Activated CD4-positive, alpha-beta T cell treated with anti-CD3 and anti-CD28 coated beads for 36 hours (primary cell): ENCODE measurements at places on chromosomes 2 and 18. TPM values are rescaled to one million over a fixed set of nuclear protein-coding genes. Genes with fewer than 3 reads are reported as not detected.

DNA sequence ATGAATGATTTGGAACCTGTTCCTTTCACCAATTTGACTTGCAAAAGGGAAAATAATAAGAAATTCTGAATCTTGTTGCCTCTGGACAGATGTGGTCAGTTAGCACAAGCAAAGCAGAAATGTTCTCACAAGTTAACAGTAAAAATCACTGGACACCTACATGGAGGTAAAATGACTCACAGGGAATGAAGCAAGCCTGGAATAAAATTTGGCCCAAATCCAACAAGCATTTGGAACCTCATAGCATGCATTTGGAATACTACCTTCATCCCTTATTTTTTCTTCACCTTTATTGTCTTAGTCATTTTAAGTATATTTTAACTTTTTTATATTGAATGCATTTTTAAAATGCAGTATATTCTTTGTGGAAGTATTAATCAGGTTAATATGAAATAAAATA, 602.9 kb downstream of the ARHGAP15 start:
- peaks cover 9% of the 10 kb centered on the region for H3K36me3 ChIP-seq
- no peaks in the 10 kb centered on the region for H3K27me3 ChIP-seq
- DNase-seq = no peak
- no peak overlapping the region for H3K27ac ChIP-seq

GRCh38 chr2:30155889-30156658, 9.3 kb downstream of the YPEL5 start:
- no peak for DNase-seq
- peaks cover 52% of the 10 kb centered on the region for H3K4me1 ChIP-seq
- H3K4me3 ChIP-seq = no peak overlapping the region
- peaks cover 30% of the 10 kb centered on the region for H3K36me3 ChIP-seq
- peak overlapping the region; percentile 28 for H3K27ac ChIP-seq
- H3K27me3 ChIP-seq = no peaks in the 10 kb centered on the region

DNA sequence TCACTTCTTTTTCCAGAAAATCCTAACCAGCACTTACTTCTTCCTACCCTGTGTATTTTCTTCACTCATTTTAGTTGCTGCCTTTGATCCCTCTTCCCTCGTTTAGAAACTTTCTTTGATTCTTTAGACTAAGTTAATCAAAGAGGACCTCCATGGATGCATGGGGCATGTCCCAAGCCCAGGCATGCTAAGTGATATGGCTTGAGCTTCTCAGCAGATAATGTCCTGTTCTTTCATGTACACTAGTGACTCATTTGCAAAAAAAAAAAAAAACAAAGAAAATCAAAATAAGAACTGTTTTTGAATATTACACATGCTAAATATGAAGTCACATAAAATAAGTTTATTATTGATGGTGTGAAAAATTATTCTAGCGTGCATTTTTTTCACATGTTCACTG, 800.9 kb downstream of the SATB2 start:
- H3K4me1 ChIP-seq = no peaks in the 10 kb centered on the region
- no peaks in the 10 kb centered on the region for H3K36me3 ChIP-seq
- peaks cover 2% of the 10 kb centered on the region for H3K27me3 ChIP-seq

GRCh38 chr2:50396298-50396631, 635.7 kb downstream of the NRXN1 start:
- H3K4me1 ChIP-seq = no peaks in the 10 kb centered on the region
- H3K27ac ChIP-seq = no peak overlapping the region
- H3K4me3 ChIP-seq = no peak overlapping the region

GRCh38 chr2:38704664-38705063, 38.8 kb downstream of the GALM start:
- H3K27me3 ChIP-seq = no peaks in the 10 kb centered on the region
- H3K4me3 ChIP-seq = no peak overlapping the region
- no peak for DNase-seq
- H3K27ac ChIP-seq = no peak overlapping the region
- H3K36me3 ChIP-seq = peaks cover 37% of the 10 kb centered on the region

- H3K27ac ChIP-seq = no peak overlapping the region
- no peaks in the 10 kb centered on the region for H3K36me3 ChIP-seq
- no peaks in the 10 kb centered on the region for H3K27me3 ChIP-seq
- H3K4me1 ChIP-seq = no peaks in the 10 kb centered on the region
- no peak for DNase-seq
These were observed 34.1 kb downstream of the TFPI start for GRCh38 chr2:187520121-187520624.

DNA sequence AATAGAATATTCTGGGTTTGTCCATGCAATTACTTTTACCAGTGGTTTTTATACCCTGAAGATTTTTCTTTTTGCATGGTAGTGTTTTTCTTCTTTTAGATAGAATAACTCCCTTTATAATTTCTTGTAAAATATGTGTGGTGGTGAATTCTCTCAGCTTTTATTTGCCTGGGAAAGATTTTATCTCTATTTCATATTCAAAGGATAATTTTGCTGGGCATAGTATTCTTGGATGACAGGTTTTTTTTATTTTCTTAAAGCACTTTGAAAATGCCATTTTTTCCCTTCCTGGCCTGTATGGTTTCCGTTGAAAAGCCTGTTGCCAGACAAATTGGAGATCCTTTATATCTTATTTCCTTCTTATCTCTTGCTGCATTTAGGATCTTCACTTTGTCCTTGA, 113.5 kb downstream of the MYO3B start:
- H3K36me3 ChIP-seq = no peaks in the 10 kb centered on the region
- H3K27me3 ChIP-seq = peaks cover 12% of the 10 kb centered on the region
- H3K4me1 ChIP-seq = no peaks in the 10 kb centered on the region
- H3K4me3 ChIP-seq = no peak overlapping the region
- H3K27ac ChIP-seq = no peak overlapping the region

DNA sequence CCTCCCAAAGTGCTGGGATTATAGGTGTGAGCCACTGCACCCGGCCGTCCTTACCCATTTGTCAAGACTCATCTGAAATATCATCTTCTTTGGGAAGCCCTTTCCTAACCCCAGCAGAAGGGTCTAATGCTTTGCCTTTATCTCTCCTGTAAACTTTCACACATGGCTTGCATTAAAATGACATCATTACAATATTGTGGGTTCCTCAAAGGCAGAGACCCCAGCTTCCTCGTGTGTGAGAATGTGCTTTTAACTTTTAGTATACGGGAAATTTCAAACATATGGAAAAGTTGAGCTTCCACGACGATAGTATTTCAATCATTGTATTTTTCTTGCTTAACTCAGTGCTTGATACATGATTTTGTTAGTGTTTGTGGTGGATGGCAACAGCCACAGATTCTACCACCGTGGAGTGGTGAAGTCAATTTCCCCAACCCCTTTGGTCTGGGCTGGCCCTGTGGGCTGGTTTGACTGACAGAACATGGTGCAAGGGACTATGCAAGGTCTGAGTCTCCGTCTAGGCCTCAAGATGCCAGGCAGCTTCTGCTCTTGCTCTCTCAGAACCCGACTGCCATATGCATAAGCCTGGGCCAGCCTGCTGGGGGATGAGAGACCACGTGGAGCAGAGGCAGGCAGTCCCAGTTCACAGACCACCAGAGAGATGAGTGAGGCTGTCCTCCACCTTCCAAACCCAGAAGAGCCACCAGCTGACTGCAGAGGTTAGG, 39.9 kb downstream of the NGEF start:
- no peaks in the 10 kb centered on the region for H3K36me3 ChIP-seq
- H3K4me1 ChIP-seq = no peaks in the 10 kb centered on the region
- H3K4me3 ChIP-seq = no peak overlapping the region
- no peak overlapping the region for H3K27ac ChIP-seq
- peaks cover 4% of the 10 kb centered on the region for H3K27me3 ChIP-seq
- DNase-seq = no peak

DNA sequence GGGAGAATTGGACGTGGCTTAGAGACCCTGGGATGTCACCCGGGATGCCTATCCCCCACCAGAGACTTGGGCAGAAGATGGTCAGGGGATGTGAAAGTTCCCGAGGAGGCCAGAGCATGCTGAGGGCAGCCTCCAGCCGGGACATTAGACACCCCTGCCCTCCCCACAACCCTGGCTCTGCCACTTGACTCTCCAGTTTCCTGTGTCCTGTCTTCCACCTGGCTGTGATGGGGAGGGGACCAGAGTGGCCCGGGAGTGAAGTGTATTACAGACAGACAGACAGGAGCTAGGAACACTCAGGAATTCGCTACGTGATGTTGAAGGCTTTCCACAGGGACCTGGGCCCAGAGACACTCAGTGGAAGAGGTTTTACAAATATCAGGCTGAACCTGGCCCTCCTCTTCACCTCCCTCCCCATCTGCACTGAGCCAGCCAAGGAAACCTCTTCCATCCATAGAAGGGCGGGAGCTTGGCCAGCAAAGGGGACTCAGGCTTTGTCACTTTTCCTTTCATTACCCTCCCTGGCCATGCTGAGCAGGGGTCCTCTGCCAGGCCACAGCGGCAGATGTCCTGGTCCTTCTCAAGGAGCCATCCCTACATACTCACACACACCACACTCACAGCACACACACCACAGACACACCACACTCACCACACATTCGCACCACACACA, 60.7 kb downstream of the SDC1 start:
- H3K4me1 ChIP-seq = no peaks in the 10 kb centered on the region
- H3K4me3 ChIP-seq = no peak overlapping the region
- H3K36me3 ChIP-seq = no peaks in the 10 kb centered on the region
- no peak for DNase-seq
- H3K27me3 ChIP-seq = peaks cover 10% of the 10 kb centered on the region

- no peaks in the 10 kb centered on the region for H3K27me3 ChIP-seq
- peaks cover 8% of the 10 kb centered on the region for H3K4me1 ChIP-seq
- H3K36me3 ChIP-seq = peaks cover 13% of the 10 kb centered on the region
- no peak overlapping the region for H3K27ac ChIP-seq
- no peak for DNase-seq
These were observed 319.9 kb downstream of the NBAS start for GRCh38 chr2:15241201-15241600.

DNA sequence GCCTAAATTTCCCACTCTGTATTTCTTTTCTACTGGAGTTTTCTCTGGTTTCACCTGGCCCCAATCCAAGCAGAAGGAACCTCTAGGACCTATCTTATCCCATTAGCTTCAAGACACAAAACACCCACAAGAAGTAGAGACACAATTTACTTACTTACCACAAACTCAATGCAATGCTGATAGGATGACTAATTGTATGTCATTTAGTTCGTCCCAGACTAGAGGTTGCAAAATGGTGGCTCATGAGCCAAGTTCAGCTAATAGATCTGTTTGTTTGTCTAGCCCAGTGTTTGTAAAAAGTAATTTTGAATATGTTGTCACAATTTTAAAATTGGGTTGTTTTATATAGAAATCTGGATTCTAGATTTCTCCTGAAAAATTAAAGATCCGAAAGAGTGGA, 34.7 kb upstream of the ZSWIM2 start:
- no peak overlapping the region for H3K4me3 ChIP-seq
- DNase-seq = no peak
- no peaks in the 10 kb centered on the region for H3K27me3 ChIP-seq
- H3K27ac ChIP-seq = no peak overlapping the region
- H3K36me3 ChIP-seq = no peaks in the 10 kb centered on the region
- H3K4me1 ChIP-seq = peaks cover 4% of the 10 kb centered on the region

GRCh38 chr2:192398236-192398635, 203.5 kb upstream of the TMEFF2 start:
- H3K27me3 ChIP-seq = no peaks in the 10 kb centered on the region
- H3K27ac ChIP-seq = no peak overlapping the region
- H3K4me3 ChIP-seq = no peak overlapping the region
- no peak for DNase-seq
- no peaks in the 10 kb centered on the region for H3K4me1 ChIP-seq
- H3K36me3 ChIP-seq = no peaks in the 10 kb centered on the region

DNA sequence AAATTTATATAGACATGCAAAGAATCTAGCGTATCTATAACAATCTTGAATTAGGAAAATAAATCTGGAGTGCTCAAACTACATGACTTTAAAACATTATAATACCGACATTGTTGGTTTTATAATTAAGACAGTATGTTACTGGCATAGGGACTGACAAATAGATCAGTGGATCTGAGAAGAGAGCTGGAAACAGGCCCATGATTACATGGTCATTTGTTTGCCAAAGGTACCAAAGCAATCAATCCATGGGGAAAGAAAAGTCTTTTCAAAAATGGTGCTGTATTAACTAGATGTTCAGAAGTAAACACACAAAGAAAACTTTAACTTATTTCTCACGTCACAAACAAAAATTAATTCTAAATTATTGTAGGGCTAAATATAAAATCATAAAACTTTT, 124.2 kb downstream of the BCL2L11 start:
- no peak overlapping the region for H3K4me3 ChIP-seq
- H3K4me1 ChIP-seq = no peaks in the 10 kb centered on the region
- no peak overlapping the region for H3K27ac ChIP-seq
- DNase-seq = no peak

- H3K4me1 ChIP-seq = peaks cover 13% of the 10 kb centered on the region
- no peak overlapping the region for H3K27ac ChIP-seq
- no peaks in the 10 kb centered on the region for H3K27me3 ChIP-seq
- no peak overlapping the region for H3K4me3 ChIP-seq
- DNase-seq = no peak
These were observed 23.6 kb upstream of the GLS start for GRCh38 chr2:190856985-190857384.

GRCh38 chr18:76801567-76802505, 20.5 kb upstream of the ZNF236 start:
- H3K4me1 ChIP-seq = peaks cover 13% of the 10 kb centered on the region
- no peak overlapping the region for H3K27ac ChIP-seq
- peak; percentile 68 for DNase-seq
- peaks cover 1% of the 10 kb centered on the region for H3K36me3 ChIP-seq
- H3K27me3 ChIP-seq = peaks cover 4% of the 10 kb centered on the region

- H3K4me3 ChIP-seq = no peak overlapping the region
- H3K27ac ChIP-seq = no peak overlapping the region
- peak; percentile 41 for DNase-seq
- H3K36me3 ChIP-seq = peaks cover 15% of the 10 kb centered on the region
- H3K27me3 ChIP-seq = no peaks in the 10 kb centered on the region
- no peaks in the 10 kb centered on the region for H3K4me1 ChIP-seq
These were observed 12.8 kb upstream of the IHH start for GRCh38 chr2:219073413-219074129.

- no peak overlapping the region for H3K27ac ChIP-seq
- no peaks in the 10 kb centered on the region for H3K36me3 ChIP-seq
- H3K4me1 ChIP-seq = peaks cover 4% of the 10 kb centered on the region
- no peak overlapping the region for H3K4me3 ChIP-seq
- no peaks in the 10 kb centered on the region for H3K27me3 ChIP-seq
- DNase-seq = no peak
These were observed 36.9 kb downstream of the RPL37A start for GRCh38 chr2:216535454-216535995.

GRCh38 chr2:101113441-101114267, 37.5 kb downstream of the TBC1D8 start:
- no peak overlapping the region for H3K4me3 ChIP-seq
- no peaks in the 10 kb centered on the region for H3K36me3 ChIP-seq

GRCh38 chr2:189164746-189165145, 14.8 kb downstream of the COL5A2 start:
- H3K27ac ChIP-seq = no peak overlapping the region
- no peaks in the 10 kb centered on the region for H3K4me1 ChIP-seq
- H3K4me3 ChIP-seq = no peak overlapping the region
- no peak for DNase-seq
- H3K27me3 ChIP-seq = no peaks in the 10 kb centered on the region

The MPP4 gene
- total RNA-seq = not detected

The HOXD9 gene
- total RNA-seq = not detected

The SEMA4F gene
- 7.4 TPM for total RNA-seq

The VWC2L gene
- not detected for total RNA-seq

The EML6 gene
- 0.16 TPM for total RNA-seq

The CHRNA1 gene
- total RNA-seq = not detected

The KCNG2 gene
- total RNA-seq = not detected

The NYAP2 gene
- not detected for total RNA-seq

The INO80B gene
- total RNA-seq = 24.2 TPM

The NEB gene
- total RNA-seq = 0.05 TPM

The COL4A3 gene
- not detected for total RNA-seq

The AMER3 gene
- not detected for total RNA-seq

The ATP6V1C2 gene
- not detected for total RNA-seq
